Smooth muscle cell of the brain vasculature (primary cell): ENCODE measurements at places on chromosomes 12 and 14.

DNA sequence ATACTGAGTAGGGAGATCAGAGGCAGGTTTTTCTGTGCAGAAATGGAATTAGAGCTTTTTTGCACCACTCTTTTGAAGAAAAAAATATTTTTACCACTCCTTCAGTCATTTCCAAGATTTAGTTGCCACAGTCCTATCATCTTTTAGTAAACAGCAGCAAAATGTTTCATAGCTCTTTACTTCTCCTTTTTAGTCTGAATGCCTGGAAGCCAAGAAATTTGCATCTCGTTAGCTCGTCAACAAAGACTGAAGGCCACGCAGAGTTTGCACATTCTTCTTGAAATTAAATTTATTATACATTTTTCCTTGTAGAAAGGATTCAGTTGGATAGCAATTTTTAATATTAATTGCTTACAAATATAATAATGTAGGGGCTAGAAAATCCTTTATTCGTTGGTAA is 544.5 kb upstream of the ATP2B1 start:
- no peak for DNase-seq

DNA sequence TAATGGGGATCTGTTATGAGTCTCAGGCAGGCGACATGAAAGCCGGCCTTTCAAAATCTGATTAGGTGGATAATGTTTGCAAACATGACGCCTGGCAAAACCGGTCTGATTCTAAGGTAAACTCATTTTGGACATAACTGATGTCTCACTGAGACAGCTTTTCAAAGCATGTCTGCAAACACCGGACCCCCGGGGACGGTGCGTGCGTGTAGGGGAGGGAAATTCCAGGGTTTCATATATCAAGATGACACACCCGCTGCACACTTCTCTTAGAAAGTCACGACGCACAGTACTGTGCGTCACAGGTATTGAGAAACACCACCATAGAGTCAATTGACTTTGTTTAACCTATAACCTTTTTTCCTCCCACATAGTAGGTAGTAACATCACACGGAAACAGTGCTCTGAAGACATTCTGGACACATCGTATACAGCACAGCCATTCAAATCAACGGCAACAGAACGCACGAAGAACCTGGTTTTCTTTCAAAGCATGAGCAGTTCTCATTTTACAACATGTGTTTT is 43.9 kb upstream of the TESC start:
- no peak for DNase-seq

DNA sequence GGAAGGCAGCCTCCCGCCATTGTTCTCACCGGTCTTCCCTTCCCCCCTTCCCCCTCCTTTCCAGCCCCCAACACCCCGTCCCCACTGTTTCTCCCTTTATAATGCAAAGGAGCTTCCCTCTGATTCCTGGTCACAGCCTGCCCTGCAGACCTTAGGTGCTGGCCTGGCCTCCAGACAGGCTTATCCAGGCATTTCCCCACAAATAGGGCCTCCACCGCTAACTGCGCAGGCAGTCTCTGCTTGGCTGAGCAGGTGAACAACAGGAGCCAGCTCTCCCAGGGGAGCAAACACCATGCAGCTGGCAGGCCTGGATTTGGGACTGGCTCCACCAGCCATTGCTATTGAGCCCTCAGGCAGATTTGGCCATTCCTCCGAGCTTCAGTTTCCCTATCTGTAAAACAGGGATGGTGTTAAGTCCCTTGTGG is 46.0 kb downstream of the SMIM41 start:
- no peak for DNase-seq

GRCh38 chr12:79883216-79883615 is 51.7 kb downstream of the PPP1R12A start:
- no peak for DNase-seq

- DNase-seq, result no peak
Observed at GRCh38 chr12:124057691-124058090, 84.7 kb downstream of the ZNF664 start.

GRCh38 chr12:120239776-120240494 is 25.6 kb downstream of the PXN start:
- no peak for DNase-seq

GRCh38 chr14:57962325-57963035 is 96.6 kb upstream of the SLC35F4 start:
- no peak for DNase-seq

DNA sequence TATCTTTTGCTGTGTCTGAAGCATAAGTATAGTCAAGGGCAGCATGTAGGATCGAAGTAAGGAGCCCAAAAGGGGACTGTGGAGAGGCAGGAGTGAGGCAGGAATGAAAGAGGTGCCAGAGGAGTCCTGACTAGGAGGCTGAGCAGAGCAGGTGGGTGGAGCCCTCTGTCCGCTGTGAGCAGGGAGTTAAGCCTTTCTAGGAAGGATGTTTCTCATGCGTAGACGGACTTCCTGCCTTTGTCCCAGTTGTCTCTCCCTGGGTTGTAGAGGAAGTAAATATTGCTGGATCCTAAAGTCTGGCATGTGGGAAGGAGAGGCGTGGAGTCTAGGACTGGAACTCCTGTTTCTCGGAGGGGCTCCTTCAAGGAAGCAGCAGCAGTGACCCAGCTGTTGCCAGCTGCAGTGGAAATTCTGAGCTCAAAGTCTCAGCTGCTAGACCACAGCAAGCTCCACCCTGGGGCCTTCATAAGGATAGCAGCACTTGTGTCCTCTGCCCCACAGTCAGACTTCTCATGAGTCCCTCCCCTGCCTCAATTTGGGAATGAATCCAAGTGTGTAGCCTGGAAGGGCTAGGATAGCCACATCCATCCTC is 44.0 kb downstream of the RBMS2 start:
- DNase-seq, result peak; percentile 64

DNA sequence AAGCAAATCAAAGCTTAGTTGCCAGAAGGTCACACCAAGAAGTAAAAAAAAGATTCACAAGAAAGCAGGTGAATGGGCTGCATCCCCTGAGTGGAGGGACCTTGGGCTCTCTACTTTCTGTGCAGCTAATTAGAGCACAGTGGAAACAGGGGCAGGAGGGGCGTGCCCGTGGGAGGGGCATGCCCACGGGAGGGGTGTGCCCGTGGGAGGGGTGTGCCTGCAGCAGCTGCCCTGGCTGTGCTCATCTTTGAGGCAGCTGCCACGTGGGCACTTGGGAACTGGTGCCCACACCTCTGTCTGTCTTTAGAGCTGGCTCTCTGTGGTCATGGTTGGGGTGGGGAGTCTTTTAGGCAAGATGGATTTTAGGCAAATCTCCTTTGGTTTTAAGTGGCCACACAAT is 60.0 kb downstream of the EML1 start:
- no peak for DNase-seq

- no peak for DNase-seq
Observed at GRCh38 chr12:112527501-112527900, 108.8 kb downstream of the PTPN11 start.

GRCh38 chr12:122610207-122610606 is 83.2 kb downstream of the KNTC1 start:
- no peak for DNase-seq

- DNase-seq, result no peak
Observed at GRCh38 chr14:49538852-49539251, 47.3 kb downstream of the RPS29 start.
